ENCODE measurements at places on chromosomes 16 and 17. TPM values are rescaled to one million over a fixed set of nuclear protein-coding genes. Genes with fewer than 3 reads are reported as not detected.

GRCh38 chr16:31435341-31436220 lies 7.0 kb downstream of the ZNF843 start:
- no peak for DNase-seq

DNA sequence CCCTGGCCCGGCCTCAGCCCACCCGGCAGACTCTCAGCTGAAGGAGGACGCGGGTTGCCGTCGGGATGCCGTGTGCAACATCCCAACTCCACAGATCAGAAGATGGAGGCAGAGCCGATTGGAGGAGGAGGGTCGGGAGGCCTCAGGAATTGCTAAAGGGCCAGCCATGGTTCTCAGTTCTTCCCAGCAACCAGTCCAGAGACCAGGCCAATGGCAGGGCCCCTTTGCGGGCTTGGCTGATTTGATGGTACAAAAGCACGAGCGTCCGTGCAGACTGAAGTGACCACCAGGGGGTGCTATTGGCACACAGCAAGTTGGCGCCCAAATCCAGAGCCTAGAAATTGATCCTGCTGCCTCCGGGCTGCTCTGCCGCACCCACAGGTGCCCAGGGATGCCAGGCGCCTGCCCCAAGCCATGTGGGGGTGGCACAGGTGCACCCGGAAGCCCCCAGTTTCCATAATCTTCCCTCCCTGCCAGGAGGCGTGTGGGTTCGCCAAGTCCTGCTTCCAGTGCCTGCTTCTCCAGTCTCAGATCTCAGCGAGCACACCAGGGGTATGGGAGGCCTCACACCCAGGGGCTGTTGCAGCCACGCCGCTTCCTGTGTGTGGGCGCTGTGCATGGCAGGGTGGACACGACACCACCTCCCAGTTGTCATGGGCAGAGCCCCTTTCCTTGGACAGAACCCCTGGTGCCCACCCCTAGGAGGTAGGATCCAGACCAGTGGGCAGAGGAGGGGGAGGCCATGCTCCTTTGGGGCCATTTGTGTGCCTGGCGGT lies 7.1 kb upstream of the TEX19 start:
- DNase-seq: peak; percentile 70

Gene HCRT
- polyA plus RNA-seq: not detected

Gene FBXL16
- polyA plus RNA-seq: 1.4 TPM

- no peak for DNase-seq
Observed at GRCh38 chr17:16378636-16379282, 2.1 kb upstream of the UBB start.

GRCh38 chr17:63601439-63602371 lies 1.0 kb downstream of the TACO1 start:
- DNase-seq: no peak

GRCh38 chr17:72711521-72712310 lies 380.8 kb downstream of the SLC39A11 start:
- no peak for DNase-seq

DNA sequence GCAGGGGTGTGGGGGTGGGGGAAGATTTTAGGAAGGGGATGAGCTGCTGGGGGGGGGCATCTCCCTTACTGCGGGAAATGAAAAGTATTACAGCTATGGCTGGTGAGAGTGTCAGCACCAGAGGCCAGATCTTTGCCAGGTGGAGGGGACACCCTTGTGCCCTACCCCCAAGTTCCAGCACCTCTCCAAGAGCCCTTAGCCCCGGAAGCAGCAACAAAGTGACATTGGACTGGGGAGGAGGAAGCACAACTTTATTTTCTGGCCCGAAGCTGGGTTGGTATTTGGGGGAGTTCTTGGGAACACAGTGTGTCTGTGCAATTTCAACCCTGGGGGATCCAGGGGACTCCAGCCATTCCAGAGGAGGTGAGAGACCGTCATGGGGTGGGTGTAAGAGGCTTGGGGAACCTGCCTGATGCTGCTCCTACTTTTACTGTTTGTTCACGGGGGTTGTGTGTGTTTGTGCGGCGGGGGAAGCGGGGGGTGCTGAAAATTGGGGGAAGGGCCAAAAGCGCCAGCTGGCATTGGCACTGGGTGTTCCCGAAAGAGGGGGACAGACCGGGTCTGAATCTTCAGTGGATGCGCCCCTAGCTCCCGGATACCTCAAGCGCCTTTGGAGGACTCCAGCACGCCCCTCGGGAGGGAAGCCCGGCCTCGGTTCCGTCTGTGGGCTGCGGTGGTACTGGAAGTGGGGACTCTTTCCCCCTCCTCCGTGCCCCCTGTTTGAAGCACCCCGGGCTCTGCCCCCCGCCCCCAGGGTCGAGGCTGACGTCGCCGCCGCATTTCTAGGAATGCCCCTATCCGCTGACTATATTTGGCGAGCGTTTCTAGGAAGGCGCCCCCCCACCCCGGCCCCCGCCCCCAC lies 230.3 kb downstream of the MRTFB start:
- DNase-seq: no peak

DNA sequence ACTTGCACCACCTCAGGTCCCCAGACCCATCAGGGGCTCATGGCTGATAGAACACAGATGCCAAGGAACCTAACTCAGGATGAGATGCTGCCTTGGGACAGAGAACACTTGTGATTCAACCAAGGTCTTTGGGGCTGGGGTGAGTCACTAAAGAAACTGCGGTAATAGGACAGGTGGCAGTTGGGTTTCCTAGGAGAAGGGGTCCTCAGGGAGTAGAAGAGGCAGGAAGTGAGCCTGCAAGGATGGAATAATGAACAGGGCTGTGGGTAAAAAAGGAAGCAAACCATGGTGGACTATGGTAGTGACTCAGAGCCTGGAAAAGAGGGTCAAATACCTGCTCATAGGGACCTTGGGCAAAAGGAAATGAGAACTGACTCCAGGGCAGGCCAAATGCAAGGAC lies 6.5 kb upstream of the PNPO start:
- DNase-seq: no peak

DNA sequence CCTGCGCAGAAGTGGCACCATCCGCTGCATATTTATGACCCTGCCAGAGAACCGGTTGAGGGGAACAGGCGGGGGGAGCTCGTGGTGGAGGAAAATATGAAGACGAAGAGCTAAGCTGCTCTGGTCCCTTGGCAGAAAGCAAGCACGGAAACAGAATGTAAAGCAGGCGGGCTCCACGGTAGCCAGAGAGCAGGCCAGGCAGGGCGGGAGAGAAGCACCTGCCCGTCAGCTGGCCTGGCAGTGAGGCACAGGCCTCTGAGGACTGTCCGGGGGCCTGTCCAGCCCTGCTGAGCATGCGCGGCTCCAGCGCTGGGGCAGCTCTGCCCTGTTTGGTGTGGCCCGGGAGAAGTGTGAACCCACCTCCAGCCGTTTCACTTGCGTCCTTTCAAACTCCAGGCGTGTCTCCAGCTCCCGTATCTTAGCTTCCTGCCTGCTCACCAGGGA lies 46.7 kb downstream of the PIPOX start:
- no peak for DNase-seq

- DNase-seq: no peak
Observed at GRCh38 chr16:84024854-84025253, 17.7 kb downstream of the SLC38A8 start.

- no peak for DNase-seq
Observed at GRCh38 chr17:15340966-15341365, 431 bp downstream of the TEKT3 start.

Data from right renal pelvis (tissue), 4 donors.